ENCODE measurements at places on chromosomes 12 and 14. TPM values are rescaled to one million over a fixed set of nuclear protein-coding genes. Genes with fewer than 3 reads are reported as not detected.

Gene TRPV4
- polyA plus RNA-seq: 2.6 TPM

GRCh38 chr14:74908861-74909341, 14.2 kb downstream of the RPS6KL1 start:
- no peak for DNase-seq

DNA sequence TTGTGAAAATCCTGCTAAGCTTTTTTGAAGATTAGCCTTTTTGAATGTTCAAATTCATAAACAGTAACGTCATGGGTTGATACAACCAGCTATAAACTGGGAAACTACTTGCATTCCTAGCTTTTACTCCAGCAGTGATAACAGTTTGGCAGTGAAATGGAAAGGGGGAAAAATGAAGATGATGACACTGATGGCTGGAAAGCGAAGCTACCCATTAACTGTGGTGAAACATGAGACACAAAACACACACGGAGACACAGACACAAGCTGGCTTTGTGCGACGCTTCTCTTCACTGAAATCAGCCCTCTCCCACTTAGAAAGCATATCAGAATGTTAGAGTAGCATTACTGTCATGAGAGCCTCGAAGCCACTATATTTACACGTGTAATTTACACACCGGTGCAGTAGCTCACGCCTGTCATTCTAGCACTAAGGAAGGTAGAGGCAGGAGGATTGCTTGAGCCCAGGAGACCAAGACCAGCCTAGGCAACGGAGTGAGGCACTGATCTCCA, 15.7 kb downstream of the VPS37B start:
- DNase-seq: no peak

GRCh38 chr12:124577986-124578385, 10.6 kb upstream of the NCOR2 start:
- DNase-seq: no peak

GRCh38 chr12:24679126-24679525, 269.8 kb downstream of the BCAT1 start:
- DNase-seq: peak; percentile 0

GRCh38 chr12:51636581-51636980, 45.5 kb downstream of the SCN8A start:
- peak; percentile 70 for DNase-seq

DNA sequence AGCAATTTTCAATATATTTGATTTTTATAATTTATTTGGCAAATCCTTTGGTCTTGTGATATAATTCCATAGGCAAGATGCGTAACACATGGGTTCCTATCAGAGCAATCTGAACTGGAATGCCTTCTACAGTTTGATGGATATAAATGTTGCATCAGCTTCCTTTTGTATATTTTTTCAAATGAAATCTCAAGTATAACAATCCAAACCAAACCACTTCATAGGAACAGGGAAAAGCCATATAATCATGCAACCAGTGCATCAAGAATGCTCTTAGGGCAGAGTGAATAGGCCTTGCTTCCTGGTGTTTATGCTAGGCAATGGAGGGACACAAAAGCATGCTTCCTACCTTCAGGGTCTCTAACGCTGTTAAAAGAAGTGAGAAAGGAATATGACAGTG, 34.5 kb downstream of the EFCAB11 start:
- no peak for DNase-seq

DNA sequence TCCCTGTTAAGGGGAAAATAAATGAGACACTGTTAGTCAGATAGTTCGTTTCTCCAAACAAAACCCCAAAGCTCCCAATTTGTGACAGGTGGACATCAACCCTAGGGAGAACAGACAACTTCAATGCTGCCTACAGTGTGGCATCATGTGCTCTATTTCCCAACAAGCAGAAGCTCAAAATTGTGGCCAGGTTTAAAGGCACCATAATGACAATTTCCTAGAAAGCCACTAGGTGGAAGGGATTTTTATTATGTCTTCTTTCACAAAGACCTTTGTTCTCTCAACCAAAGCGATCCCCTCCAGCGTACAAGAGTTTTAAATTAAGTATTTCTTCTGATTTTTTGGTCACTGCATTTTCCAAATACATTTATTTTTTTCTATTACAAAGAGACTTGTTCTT, 88.0 kb upstream of the MBIP start:
- no peak for DNase-seq

DNA sequence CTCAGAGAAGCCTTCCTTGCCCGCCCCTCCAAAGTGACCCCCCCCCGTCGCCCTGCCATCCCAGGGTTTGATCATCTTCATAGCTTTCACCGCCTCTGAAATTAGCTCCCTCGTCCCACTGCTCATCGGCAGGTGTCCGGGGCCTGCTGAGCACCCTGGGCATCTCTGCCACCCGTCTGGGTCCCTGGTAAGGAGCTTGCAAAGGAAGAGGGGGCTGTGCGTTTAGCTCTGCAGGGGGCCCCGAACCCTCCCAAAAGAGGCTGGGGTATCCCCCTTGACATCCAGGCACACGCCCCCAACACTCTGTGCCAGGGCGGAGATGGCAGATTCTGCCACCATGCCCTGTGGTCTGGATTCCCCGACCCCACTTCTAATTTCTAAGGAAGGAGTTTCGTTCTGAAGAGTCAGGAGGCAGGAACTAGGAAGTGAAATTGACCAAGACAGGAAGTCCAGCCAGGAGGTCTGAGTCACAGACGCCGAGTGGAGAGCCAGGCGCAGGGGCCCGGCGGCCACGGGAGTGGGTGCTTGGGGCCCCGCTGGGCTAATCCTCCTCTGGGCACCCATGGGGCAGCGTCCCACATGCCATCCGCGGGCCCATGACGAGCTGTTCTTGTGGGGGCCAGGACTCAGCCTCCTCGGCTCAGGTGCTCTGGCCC, 95.7 kb downstream of the RFLNA start:
- DNase-seq: peak; percentile 94

Data from GM23248 (cell line).